ENCODE measurements at places on chromosomes 3 and 15. TPM values are rescaled to one million over a fixed set of nuclear protein-coding genes. Genes with fewer than 3 reads are reported as not detected.

GRCh38 chr3:29731050-29731449 lies 450.2 kb downstream of the RBMS3 start:
- no peak for DNase-seq
- no peaks in the 10 kb centered on the region for H3K27me3 ChIP-seq
- no peak overlapping the region for H3K4me3 ChIP-seq

GRCh38 chr3:184351511-184352148 lies 9.8 kb downstream of the CLCN2 start:
- no peaks in the 10 kb centered on the region for H3K27me3 ChIP-seq
- H3K27ac ChIP-seq, result no peak overlapping the region
- no peak overlapping the region for H3K4me3 ChIP-seq
- H3K36me3 ChIP-seq, result no peaks in the 10 kb centered on the region
- no peak for DNase-seq

DNA sequence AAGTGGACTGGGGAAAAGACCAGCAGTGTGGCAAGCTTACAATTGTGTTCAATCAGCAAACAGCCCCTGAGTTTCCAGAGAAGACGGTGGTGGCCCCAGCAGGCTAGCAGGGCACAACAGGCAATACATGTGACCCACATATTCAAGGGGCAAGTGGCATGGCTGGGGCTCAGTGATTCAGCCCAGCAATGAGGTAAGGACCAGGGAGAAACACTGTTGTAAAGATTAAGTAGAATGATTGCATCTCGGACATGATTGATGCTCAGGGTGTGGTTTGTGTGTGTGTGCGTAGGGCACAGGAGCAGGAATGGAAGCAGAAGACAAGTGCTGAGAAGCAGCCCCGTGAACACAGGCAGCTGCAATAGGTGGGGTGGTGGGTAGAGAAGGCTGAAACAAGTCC lies 37.9 kb downstream of the KLHL6 start:
- no peak for DNase-seq
- no peaks in the 10 kb centered on the region for H3K27me3 ChIP-seq
- peak overlapping the region; percentile 94 for H3K27ac ChIP-seq
- no peaks in the 10 kb centered on the region for H3K36me3 ChIP-seq
- H3K4me3 ChIP-seq, result no peak overlapping the region

CLDN16 gene
- total RNA-seq, result not detected

DNA sequence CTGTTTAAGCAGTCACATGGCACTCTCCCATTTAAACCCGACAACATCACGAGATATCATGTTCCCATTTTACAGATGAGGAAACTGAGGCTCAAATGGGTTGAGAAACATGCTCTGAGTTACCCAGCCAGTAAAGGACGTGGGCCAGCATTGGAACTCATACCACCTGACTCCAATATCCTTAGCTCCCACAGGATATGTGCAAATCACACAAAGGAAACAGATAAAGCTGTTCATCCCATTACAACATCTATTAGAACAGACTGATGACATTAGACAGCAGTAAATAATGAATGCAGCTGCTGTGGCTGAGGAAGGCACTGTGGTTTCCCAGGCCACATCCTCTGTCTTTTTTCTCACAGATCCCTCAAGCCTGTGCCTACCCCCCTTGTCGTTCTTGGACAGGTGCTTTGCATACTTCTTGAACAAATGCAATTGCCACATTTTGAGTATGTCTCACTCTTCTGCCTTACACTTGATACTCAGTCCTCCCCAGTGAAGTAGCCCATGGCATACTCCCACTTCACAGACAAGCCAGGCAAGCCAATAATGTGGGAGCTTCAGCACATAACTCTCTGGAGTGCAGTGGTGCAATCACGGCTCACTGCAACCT lies 17.7 kb downstream of the FRMD4B start:
- H3K27me3 ChIP-seq, result no peaks in the 10 kb centered on the region
- no peak overlapping the region for H3K4me3 ChIP-seq
- no peaks in the 10 kb centered on the region for H3K36me3 ChIP-seq
- H3K27ac ChIP-seq, result no peak overlapping the region
- no peak for DNase-seq

DNA sequence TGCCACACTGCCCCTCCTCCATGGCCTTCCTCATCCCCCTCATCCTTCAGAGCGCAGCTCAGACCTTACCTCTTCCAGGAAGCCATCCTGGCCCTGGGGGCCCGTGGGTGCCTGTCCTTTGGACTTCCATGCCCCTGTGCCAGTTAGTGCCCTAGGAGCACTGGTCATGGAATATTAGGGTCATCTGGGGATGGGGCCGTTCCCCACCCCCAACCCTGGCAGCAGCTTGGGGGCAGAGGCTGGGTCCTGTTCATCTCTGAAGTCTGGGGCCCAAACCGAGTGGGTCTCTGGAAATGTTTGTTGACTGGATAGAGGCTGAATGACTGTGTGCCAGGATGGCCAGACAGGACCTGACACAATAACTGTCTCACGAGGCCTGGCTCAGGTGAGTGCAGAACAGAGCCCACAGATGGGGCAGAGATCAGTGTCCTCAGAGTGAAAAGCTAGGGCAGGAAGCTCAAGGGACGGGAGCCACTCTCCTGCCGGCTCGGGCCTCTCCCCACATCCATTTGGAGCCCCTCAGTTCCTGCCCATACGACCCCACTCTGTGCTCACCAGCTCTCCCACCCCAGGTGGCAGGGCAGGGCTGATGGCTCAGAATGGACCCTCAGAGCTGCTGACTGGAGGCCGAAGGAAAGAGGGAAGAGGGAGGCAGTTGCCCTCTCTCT lies 62.5 kb downstream of the TLE3 start:
- peaks cover 9% of the 10 kb centered on the region for H3K4me1 ChIP-seq
- DNase-seq, result no peak
- no peak overlapping the region for H3K4me3 ChIP-seq
- H3K36me3 ChIP-seq, result no peaks in the 10 kb centered on the region
- no peaks in the 10 kb centered on the region for H3K27me3 ChIP-seq

DNA sequence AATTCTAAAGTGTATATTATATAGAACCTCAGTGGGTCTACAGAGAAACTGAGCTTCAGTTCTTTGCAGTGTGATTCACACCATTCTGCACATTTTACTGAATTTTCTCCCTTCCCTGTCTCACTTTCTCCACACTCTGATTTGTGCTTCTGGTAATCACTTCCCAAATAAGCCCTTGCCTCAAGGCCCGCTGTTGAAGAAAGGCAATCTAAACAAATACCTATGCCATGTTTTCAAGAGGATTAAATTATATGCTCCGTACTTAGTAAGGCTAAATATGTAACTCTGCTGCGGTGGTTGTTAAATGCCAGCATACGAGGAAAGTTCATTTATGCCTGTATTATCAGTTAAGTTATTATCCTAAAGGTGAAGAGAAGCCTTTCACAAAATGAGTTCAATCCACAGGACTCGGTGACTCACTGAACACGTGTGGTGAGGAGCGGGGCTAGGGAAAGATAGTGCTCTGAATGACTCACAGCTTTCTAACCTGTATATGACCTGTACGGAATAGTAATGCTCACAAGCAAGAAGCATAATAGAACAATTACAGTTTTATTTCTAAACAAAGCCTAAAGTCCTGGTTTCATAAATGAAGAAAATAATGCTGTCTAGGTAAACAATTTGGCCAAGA lies 25.1 kb downstream of the CNTN6 start:
- no peak for DNase-seq
- no peak overlapping the region for H3K27ac ChIP-seq
- no peaks in the 10 kb centered on the region for H3K27me3 ChIP-seq
- no peaks in the 10 kb centered on the region for H3K36me3 ChIP-seq
- H3K4me1 ChIP-seq, result no peaks in the 10 kb centered on the region

- H3K4me1 ChIP-seq, result peaks cover 24% of the 10 kb centered on the region
- peaks cover 4% of the 10 kb centered on the region for H3K36me3 ChIP-seq
- H3K27ac ChIP-seq, result no peak overlapping the region
- H3K4me3 ChIP-seq, result no peak overlapping the region
- no peaks in the 10 kb centered on the region for H3K27me3 ChIP-seq
Measured at GRCh38 chr3:156681002-156681401, 6.6 kb downstream of the TIPARP start.

PIF1 gene
- total RNA-seq, result 111 TPM

DNA sequence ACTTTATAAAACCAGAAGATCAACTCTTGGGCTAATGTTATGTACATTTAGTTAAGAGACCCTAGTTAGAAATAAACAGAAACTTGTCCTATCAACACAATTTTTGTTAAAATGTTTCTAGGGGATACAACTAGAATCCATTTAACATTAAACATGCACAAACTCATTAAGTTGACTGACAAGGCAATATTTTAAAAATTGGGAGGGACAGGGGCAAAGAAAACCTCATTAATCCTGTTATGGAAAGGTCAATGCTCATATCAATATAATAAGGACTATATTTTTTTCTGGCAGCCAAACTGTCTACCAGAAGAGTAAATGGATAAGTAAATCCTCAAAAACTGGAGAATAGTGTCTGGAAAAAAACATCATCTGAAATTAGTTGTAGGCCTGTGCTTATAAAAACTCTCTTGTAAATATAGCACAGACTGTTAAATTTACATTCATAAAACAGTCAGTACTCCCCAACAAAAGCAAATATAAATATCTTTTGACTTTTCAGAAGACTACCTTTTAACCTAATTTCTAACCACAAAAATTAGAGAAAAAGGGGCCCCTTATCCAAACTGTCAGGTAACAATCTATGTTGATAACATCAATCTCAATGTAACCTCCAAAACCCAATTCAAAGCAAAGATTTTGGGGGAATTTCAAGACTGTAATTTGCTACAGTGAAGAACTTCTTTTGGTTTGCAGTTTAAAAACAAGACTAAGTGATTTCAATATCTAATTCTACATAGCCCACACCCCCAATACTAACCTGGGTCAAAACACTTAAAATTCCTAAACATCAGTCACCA lies 4.2 kb downstream of the TRA2B start:
- peaks cover 53% of the 10 kb centered on the region for H3K4me1 ChIP-seq
- peak overlapping the region; percentile 89 for H3K4me3 ChIP-seq

All from neural progenitor cell (in vitro differentiated cells).